Right renal pelvis (tissue), 4 donors: ENCODE measurements at places on chromosomes 5 and 9.

DNA sequence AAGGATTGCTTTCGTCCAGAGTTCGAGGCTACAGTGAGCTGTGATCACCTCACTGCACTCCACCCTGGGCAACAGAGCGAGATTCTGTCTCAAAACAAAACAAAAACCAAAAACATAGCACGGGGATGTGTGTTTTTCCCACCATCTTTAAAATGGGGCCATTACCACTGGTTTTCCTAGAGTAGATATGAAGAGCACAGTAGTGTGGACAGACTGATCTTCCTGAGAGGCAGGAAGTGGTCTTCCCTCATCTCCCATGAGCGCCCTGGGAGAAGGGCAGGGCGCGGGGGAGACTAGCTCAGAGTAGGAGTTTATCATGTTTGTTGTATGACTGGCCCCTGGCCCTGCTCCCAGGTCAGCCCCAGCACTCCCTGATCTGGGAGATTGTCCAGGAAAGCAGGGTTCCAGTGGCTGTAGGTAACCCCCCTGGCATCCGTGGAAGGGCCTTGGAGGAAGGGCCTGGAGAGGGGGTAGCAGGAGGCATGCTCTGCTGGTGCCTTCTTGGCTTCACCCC, 2.3 kb downstream of the SUSD3 start:
- DNase-seq = no peak

DNA sequence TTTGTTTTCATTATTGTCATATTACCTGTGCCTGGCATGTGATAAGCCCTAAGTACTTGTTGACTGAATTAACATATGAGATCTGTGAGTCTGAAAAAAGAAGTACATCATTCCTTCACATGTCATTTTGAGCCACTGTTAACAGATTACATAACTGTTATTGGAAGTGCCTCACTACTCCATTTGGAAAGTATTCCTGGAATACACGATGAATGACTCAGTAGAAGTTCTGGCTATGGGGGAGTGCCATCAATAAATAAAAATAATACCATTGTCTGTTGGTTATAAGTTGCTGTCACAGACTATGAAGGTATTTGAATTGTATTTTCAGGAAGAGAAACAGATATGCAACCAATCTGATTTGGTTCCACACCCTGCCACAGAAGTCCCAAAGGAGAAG, 12.9 kb downstream of the NIPSNAP3B start:
- no peak for DNase-seq

DNA sequence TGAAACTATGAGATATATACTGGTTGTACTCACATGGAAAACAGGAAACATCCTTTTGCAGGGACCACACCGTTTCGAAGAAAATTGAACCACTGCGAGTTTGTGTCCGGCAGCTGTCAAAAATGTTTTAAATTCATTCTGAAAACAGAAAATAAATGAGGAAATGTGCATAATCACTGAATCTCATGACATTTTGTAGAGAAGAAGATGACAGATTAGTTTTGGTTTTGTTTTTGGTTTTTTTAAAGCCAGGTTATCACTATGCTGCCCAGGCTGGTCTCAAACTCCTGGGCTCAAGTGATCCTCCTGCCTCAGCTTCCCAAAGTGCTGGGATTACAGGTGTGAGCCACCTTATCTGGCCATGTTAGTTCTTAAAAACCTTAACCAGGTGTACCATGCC, 3.5 kb downstream of the TXNDC8 start:
- DNase-seq = no peak

GRCh38 chr9:130689937-130690700, 3.5 kb upstream of the EXOSC2 start:
- peak; percentile 62 for DNase-seq

GRCh38 chr5:133079048-133079447, 27.2 kb downstream of the HSPA4 start:
- DNase-seq = no peak

DNA sequence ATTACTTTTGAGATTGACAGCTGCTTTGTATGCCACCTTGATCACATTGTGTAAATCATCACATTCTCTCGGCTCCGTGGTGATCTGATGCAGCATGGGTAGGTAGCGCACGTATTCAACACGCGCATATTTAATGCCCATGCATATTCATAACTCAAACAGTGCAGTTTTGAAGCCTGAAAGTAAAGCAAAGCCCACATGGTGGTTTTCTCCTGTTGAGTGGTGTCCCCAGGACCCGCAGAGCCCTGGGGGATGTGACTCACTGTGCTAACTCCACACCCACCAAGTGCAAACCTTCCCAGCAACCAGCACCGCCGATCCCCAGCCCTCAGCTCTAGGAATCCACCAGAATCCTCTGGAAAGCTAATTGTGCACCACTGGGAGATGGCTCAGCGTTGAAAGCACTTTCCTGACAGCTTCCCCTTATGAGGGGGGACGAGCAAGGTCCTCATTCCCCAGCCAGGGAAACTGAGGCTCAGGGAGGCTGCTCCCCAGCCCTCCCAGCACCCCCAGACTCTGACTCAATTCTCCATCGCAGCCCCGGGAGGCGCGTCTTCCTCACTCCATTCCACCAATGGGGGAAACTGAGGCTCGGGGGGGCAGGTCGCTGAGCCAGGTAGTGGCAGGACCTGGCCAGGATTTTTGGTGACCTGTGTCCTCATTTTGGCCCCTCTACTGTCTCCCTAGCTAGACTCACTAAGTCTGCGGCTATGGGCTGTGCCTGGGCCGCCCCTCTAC, 46.4 kb downstream of the SARDH start:
- DNase-seq = no peak

- no peak for DNase-seq
Measured at GRCh38 chr5:170289121-170289520, 8.5 kb downstream of the LCP2 start.

DNA sequence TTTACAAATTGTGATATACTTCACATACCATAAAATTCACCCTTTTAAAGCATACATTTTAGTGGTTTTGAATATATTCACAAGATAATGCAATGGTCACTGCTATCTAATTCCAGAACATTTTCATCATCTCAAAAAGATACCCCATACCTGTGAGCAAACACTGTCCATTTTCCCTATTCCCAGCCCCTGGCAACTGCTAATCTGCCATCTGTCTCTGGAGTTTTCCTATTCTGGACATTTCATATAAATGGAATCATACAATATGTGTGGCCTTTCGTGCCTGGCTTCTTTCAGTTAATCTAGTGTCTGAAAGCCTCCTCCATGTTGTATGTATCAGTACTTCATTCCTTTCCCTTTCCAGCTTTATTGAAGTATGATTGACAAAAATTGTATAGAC, 14.7 kb downstream of the SNX30 start:
- no peak for DNase-seq

DNA sequence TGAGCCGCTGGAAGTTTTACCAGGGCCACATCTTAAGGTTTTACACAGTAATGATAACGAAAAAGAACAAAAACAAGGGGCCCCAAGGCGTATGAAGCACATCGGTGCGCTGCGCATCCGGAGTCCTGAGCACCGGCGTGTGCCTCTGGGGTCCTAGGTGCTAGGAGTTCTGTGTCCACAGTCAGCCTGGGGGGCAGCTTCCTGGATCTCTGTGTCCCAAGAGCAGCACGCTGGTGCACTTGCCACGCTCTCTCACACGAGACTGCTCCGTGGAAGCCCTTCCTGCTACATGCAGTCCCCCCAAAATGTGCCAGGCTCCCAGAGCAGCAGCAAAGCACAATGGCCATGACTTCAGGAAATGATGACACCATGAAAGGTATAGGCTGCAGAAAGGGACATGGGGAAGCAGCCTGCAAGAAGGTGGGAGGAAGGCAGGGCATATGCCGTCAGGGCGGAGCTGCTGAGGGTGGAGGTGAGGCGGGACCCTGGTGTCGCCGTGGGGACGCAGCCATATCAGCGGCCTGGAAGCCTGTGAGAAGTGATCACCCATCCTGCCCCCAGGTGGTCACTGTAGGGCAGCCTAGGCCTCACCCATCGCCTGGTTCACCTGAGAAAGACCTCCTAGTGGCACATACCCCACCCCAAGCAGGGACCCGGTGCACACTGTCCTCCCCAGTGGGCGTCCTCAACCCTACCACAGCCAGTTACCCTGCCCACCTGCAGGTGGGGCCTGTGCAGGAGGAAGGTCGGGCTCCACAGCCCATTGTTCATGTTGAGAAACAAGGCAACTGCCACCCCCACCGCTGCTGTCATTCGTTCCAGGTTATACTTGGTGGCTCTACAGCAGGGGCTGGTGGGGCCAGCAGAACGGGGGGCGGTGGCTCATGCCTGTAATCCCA, 23.6 kb upstream of the SLC6A3 start:
- DNase-seq = no peak

DNA sequence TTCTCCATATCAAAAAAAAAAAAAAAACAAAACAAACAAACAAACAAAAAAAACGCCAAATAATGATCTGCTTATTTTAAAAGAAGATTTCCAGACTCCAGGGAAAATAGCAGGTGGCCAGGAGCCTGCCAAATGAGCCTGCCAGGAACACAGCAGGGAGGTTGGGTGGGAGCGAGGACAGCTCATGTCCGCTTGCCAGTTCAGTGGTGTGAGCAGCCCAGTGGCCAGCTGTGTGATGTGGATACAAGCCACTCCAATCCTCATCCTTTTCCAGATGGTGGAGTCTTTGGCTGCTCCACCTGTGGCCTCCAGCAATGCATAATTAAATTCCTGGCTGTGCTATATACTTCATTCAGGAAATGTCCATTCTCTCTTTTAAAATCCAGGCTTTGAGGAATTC, 1025.1 kb upstream of the C9orf72 start:
- no peak for DNase-seq

GRCh38 chr5:161094411-161094810, 242.4 kb upstream of the ATP10B start:
- DNase-seq = no peak

GRCh38 chr5:129400395-129400983, 59.6 kb upstream of the ADAMTS19 start:
- no peak for DNase-seq

GRCh38 chr9:121958530-121958929, 134.6 kb downstream of the TTLL11 start:
- no peak for DNase-seq

DNA sequence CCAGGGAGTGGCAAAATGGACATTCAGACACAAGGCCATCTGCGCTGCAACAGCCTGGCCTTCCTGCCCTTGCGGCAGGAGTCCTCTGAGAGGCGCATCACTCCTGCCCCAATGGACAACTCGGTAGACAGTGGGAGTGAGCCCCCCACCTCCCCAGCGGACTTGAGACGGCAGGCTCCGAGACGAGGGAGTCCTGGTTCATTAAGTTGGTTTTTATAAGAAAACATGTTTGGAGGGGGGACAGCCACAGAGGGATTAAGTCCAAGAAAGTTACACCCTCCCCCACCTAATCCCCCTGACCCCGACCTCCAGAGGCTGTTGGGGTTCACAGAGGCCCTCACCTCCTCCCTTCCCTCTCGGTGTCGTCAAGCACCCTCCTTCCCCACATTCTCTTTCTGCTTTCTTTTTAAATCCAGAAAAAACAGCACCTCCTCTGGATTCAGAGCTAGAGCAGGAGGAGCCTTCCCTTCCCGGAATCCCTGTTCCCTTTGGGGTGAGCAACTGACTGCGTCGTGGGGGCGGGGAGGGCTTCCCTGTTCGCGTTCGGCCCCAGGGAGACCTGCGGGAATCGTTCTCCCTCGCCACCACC, 1.8 kb upstream of the EGR1 start:
- no peak for DNase-seq

GRCh38 chr5:4144411-4145007, 548.9 kb downstream of the IRX1 start:
- no peak for DNase-seq

DNA sequence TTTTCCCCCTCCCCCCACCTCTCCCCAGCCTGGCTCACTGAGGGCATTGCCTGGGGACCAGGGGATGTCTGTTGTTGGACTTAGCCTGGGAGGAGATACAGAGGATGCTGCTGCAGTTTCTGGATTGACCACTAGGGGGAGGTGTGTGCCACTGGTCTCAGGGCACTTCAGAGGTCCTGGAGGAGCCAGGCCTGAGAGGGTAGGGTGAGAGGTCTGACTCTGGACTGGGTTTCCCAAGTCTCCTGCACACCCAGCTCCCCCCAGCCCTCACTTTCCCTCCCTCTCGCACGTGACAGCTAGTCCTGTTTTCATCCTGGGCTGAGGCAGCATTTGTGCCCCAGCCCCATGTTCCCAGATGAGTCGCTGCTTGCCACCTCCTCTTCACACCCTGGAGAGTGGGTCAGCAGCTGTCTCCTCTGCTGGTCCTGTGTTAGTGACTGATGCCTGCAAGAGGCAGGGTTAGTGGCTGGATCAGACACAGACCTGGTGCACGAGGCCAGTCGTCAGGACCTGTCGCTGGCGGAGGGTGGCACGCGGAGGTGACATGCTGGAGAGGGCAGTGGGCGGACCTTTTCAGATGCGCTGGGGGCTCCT, 4.4 kb downstream of the IL3 start:
- DNase-seq = peak; percentile 25

DNA sequence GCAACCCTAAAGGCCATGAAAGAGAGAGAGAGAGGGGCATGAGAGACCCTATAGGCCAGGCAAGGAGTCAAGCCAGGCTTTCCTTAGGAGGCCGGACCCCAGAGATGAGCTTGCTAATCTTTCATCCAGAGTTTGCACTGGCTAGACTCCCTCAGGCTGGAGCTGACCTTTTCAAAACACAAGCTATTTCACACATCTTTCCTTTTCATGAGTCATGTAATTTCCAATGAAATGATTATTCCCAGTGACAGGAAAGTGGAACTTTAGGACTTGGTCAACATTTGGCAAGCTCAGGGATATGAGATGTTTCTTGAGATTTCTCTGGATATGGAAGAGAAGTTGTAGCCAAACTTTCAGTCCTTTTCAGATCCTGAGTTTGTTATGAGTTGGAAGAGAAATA, 117.7 kb downstream of the TARS1 start:
- no peak for DNase-seq

DNA sequence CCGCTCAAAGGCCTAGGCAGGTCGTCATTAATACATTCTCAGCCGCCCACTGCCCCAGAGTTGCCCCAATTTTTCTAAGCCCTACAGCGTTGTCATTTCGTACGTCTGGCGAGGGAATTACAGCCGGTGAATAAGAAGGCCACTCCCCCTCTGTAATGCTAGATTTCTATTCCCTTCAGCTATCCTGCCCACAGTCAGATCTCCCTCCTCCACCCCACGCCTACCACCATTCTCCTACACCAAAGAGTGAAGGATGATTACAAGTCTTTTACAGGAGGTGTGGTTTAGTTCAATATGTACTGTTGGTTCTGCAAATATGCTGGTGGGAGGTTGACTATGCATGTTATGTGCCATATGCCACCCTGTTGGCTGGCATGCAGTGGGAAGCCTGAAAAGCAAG, 83.7 kb upstream of the SMIM15 start:
- DNase-seq = no peak
